Posterior cingulate gyrus (tissue), 11 donors: ENCODE measurements at places on chromosomes 1 and 21.

GRCh38 chr1:161287482-161288054 lies 22.2 kb downstream of the MPZ start:
- DNase-seq = no peak

- no peak for DNase-seq
Measured at GRCh38 chr1:162626761-162627160, 5.5 kb upstream of the DDR2 start.

DNA sequence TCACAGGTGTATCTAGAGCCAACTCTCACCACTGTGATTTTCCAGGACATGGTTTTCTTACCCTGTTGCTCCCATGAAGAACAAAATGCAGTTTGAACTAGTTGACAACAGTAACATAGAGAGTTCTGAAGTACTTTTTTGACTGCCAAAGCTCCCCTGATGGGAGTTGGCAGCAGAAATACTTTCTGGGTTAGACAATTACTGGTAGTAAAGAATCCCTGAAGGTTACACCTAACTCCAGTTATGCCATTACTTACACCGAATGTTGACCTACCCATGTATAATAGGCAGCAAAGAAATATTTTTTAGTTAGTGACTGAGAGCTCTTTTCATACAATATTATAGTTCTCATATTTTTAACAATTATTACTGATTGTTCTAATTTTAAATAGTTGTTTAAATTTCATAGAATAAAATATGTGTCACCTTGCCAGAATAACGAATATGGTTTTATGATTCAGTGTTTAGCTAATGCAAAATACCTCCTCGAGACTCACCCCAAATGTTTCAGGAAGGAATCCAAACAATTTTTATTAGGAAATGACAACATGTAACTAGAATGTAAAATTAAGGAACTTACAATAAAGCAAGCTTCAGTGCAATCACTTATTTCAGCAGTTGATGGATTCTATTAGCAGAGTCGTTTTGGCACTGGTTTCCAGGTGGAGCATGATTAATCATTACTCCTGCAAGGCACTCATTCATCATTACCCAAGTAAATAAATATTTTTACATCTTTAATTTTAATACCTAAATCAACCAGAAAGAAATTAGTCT lies 237.6 kb downstream of the MRPL39 start:
- DNase-seq = no peak

DNA sequence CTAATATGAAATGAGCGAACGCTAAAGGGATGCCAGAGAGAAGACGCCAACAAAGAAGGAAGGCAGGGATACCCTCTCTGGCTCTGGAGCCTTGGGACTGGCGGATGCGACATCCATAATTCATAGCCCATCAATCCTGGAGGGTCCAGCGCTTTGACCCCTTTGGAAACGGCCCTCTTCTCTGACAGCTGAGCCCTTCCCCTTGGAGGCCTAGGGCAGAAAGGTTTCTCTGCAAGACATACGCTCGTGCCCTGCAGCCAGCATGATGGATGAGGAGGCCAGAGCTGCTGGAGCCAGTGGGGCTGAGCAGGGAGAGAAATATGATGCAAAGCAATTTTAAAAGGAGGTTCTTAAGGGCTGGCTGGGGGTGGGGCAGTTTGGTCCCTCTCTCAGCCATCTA lies 22.2 kb downstream of the OPTC start:
- no peak for DNase-seq

- no peak for DNase-seq
Measured at GRCh38 chr1:222629921-222630535, 12.1 kb downstream of the MIA3 start.

DNA sequence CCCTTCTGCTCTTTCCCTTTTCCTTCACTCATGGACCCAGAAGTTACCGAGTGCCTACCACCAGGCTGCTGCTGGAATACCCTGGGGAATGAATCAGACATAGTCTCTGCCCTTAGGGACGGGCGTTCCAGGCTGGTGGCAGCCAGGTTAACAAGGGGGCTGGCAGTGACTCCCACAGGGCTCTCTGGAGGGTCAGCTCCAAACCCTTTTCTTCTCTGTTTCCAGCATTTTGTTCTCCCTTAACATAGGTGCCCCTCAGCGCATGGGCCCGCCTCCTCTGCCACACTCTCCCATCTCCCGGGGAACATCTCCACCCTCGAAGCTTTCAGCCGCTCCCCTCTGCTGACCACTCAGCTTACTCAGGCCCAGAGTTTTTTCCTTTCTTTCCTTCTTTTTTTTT lies 62.9 kb upstream of the LRP8 start:
- no peak for DNase-seq

- DNase-seq = peak; percentile 4
Measured at GRCh38 chr1:28885472-28885877, 28.9 kb upstream of the EPB41 start.

GRCh38 chr1:168095476-168095875 lies 41.3 kb downstream of the GPR161 start:
- DNase-seq = no peak

GRCh38 chr1:191125950-191126349 lies 648.3 kb upstream of the BRINP3 start:
- DNase-seq = no peak

DNA sequence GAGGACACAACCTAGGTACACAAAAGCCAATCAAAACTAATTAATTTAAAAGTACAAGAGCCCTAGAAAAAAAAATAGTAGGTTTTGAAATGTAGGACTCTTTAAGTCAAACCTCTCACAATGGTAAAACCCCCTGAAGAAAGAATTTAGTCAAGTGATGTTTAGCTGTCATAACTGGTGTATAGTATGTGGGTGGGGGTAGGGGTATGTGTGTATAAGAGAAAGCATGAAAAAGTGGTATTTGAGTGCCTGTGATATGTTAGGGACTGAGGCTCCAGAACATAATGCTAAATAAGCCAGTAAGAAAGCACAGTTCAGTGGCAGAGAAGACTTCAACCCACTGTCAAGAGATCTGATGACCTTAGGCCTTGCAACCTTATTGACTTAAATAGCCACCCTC lies 507.9 kb downstream of the TTLL7 start:
- DNase-seq = no peak

- no peak for DNase-seq
Measured at GRCh38 chr1:28915031-28915895, 894 bp downstream of the EPB41 start.

- DNase-seq = no peak
Measured at GRCh38 chr1:110916669-110917306, 43.8 kb downstream of the CD53 start.

DNA sequence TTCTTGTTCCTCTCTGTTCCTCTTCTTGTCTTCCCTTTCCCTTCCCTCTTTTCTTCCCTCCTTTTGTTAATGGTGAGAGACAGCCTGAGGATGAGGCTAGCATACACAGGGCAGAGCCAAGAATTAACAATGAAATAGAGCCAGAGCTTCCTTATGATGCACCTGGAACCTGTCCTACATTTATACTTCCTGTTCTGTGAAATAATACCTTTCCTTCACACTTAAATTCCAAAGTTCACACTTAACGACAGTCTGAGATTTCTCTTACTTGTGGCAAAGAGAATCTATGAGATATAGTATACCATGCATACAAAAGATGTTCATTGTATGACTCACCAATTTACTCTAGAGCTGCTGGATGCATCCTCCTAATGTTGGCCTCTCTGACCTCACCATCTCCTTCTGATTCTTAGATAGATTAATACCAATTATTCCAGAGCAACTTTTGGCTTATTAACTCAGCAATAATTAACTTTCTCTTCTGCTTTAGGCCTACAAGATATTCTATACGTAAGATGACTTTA lies 30.8 kb upstream of the TSNAX start:
- no peak for DNase-seq

GRCh38 chr1:94819238-94819944 lies 766 bp upstream of the SLC44A3 start:
- DNase-seq = no peak

GRCh38 chr1:68453060-68453670 lies 3.4 kb upstream of the RPE65 start:
- no peak for DNase-seq

DNA sequence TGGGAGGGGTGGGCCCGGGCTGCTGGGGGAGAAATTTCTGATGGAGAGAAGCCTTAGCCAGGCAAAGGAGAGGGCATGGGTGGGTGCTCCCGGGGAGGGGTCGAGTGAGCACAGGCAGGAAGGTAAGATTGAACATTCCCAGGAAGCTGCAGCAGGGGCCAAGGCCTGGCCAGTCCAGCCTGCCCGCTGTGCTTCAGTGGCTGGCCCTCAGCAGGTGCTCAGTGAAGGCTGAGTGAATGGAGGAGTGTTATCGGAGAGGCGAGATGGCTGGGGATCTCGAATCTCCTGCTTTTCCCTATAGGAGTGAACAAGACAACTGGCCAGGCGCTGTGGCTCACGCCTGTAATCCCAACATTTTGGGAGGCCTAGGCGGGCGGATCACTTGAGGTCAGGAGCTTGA lies 20.9 kb downstream of the SPSB1 start:
- DNase-seq = no peak

- no peak for DNase-seq
Measured at GRCh38 chr1:226026833-226027232, 27.7 kb upstream of the SDE2 start.

- DNase-seq = no peak
Measured at GRCh38 chr1:6954591-6954990, 169.3 kb downstream of the CAMTA1 start.

- no peak for DNase-seq
Measured at GRCh38 chr1:63134501-63135173, 187.7 kb upstream of the FOXD3 start.

DNA sequence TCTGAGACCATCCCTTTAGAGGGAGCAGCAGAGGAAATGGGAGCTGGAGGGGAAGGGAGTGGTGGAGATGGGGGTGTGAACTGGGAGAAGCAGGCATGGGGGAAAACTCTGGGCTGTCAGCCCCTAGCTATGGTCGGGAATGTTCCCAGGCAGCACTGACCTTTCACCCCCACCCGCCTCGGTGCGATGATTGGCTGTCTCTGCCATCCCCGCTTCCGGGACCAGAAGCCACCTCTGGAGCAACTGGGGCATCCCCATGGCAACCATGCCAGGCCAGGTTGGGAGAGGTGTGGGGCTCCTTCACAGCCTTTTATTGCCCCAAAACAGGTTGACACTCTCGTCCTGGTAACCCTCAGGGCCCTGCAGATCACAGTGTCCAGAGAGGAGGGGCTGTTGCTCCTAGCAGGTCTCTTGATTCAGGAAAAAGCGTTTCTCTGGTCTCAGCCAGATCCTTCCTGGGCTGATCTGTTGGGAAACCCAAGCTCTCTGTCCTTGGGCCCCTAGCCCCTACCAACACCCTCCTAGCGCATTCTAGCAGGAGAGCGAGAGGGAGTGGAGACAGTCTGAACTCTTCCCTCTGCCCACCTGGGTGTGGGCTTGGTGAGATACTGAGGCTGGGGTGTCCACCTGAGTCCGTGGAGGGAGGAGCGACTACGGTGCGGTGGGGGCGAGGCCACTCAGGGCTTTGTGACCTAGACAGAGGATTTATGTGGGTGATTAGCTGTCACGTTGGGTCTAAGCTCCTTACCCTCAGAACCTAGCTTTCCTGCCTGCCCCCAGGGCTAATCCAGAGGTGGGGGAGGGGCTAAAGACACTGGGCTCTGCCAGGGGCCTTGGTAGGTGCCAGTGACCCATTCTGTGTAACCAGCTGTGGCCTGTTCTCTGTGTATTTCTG lies 12.2 kb upstream of the SLC6A9 start:
- DNase-seq = no peak

DNA sequence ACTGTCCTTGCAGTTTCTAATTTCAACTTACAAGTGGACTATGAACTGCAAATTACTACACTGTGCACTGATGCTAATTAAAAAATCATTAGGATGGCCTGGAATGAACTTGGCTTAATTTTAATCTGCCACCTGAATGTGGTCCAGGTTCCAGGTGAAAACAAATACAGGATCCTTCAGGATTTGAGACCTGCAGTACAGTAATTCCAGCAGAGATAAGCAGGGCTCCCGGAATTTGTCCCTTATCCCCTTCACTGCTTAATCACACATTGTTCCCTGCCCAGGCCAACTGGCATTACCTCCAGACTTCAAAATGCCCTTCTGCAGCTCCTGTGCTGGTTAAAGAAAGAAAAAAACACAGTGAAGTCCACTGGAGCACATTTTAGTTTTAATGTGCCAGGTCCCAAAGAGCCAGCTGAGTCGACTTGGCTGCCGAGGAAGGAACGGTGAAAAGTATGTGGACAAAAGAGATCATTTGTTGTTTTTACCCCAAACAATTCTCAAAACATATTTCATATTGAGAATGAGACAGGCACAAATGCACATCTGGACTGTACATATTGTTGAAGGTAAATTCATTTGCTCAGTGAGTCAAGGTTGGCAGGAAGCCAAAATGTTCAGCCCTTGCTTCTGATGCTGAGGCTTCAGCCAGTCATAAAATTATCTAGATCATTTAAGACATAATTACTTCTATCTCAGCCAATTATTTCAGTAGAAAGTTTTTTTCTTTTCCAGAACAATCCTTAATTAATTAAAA lies 28.3 kb downstream of the DEGS1 start:
- no peak for DNase-seq

GRCh38 chr1:89989099-89989498 lies 5.8 kb upstream of the ZNF326 start:
- no peak for DNase-seq

GRCh38 chr1:10225573-10225972 lies 15.2 kb downstream of the KIF1B start:
- DNase-seq = no peak
